MCF 10A (cell line): ENCODE measurements at places on chromosomes 2 and 18.
A peak's percentile ranks its signal among the peaks of the same experiment; 100 is the strongest.

- DNase-seq, result no peak
These were observed 34.8 kb upstream of the SPAG16 start for GRCh38 chr2:213249502-213249901.

DNA sequence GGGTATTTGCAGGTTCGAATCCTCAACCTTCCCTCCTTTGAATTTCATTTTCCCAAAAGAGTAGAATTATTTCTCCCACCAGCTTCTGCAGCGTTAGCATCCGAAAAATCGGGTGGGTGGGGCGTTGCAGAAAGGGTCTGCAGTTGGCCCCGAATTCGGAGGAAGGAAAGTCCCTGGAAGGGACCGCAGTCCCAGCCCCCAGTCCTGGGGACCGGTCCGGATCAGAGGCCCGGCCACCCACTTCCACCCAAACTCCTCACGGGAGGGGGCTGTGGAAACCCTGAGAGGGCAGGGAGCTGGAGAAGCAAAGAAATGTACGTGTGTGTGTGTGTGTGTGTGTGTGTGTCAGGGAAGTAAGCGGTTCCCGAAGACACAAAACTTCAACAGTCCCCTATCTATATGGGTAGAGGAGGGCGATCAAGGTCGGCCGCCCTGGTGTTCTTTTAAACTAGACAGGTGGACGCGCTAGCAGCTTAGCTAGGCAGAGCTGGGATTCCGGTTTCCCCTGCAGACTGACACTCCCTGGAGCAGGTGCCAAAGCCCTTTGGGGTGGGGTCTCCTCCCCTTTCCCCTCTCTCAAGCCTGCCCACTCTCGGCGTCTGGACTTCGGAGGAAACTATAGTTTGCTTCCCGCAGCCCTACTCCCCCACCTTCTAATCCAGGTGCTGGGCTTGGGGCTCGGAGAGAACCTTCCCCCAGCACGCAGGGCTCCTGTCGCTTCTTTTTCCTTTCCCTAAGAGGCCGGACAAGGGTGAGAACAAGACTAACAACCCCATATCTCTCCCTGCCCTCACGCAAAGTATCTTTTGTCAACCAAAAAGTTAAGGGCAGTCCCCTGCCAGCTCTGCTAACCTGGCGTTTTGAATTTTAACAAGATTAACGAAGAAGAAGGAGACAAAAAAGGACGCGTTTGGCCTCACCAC, 4.8 kb upstream of the ONECUT2 start:
- DNase-seq, result no peak

DNA sequence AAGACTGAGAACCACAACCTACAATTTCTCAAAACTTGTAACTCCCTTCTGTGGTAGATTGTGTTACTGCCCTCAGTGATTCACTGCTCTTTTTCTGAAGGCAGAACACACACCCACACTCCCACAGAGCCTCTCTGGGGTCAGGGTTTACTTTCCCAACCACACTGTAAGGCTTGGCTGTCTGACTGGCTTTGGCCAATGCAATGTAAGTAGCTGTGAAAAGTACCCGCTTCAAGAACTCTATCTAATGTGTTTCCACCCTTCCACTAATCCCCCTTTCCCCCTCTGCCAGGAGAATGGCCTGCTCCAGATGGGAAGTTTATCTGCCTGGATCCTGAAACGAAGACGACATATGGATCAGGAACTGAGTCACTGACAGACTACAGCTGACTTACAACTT, 222.7 kb downstream of the CDH2 start:
- DNase-seq, result peak; percentile 3

GRCh38 chr2:137676346-137676745, 287.9 kb upstream of the HNMT start:
- no peak for DNase-seq

DNA sequence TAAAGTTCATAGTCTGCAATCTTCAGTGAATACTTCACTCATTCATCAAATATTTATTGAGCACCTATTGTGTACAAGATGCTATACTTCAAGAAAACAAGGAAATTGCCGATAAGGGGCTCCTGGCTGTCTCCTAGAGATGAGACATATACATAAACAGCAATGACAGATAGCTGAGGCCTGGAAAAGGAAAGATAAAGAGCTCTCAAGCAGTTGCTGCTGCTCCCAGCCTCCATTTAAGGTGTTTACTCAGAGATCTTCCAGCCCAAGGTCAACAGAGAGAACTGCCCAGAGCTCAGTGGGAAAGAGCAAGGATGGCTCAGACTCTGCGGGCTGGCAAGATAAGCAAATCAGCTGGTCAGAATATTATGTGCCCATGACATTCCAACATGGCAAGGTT, 3.3 kb upstream of the SLC14A2 start:
- no peak for DNase-seq

GRCh38 chr18:35345460-35345921, 1.3 kb upstream of the ZNF24 start:
- DNase-seq, result no peak

- DNase-seq, result no peak
These were observed 412.3 kb upstream of the ETAA1 start for GRCh38 chr2:66984864-66985263.

GRCh38 chr2:37105150-37105549, 20.8 kb downstream of the GPATCH11 start:
- DNase-seq, result no peak

DNA sequence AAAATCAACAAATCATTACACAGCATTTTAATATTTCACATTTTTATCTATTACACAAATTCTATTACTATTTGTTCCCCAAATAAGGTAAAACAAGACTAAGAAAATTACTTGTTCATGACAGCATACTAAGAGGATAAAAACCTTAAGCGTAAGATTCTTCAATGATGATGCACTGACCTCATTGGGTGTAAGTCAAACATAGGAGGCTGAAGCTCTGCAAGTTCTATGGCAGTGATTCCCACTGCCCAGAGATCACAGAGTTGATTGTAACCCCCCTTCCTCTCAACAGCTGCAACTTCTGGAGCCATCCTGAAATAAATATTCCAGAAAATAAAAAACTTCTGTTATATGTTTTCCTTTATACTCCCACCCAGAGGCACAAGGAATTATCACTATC, 82.2 kb upstream of the CDKL4 start:
- no peak for DNase-seq

DNA sequence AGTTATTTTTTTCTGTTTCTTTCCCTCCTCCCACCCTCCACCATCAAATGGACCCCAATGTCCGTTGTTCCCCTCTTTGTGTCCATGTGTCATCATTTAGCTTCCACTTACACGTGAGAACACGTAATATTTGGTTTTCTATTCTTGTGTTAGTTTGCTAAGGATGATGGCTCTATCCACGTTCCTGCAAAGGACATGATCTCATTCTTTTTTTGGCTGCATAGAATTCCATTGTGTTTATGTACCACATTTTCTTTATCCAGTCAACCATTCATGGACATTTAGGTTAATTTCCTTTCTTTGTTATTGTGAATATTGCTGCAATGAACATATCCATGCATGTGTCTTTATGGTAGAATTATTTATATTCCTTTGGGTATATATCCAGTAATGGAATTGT, 91.3 kb upstream of the TNP1 start:
- DNase-seq, result no peak

DNA sequence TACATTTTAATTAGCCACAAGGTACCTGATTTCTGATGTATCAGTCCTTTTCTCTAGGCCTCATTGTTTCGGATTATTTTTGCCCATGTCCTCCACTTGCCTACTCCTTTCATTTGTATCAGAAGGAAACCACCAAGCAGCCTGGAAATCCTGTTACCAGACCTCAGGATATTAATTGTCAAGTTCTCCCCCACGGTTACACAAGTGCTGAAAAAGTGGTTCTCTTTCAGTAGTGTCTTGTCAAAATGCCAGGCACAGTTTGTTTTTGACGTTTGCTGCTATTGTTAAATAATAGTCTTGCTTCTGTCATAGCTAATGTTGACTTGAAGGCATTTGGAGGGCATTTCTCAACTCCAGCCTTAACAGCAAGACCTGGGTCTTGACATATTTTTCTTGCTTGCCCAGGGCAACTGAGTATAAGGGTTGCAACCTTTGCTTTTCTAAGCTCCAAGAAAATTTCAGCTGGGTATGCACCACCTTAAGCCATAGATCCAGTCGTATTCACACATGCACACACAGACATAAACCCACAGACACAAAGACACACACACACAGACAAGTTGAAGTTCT, 31.0 kb downstream of the INSIG2 start:
- DNase-seq, result peak; percentile 45

DNA sequence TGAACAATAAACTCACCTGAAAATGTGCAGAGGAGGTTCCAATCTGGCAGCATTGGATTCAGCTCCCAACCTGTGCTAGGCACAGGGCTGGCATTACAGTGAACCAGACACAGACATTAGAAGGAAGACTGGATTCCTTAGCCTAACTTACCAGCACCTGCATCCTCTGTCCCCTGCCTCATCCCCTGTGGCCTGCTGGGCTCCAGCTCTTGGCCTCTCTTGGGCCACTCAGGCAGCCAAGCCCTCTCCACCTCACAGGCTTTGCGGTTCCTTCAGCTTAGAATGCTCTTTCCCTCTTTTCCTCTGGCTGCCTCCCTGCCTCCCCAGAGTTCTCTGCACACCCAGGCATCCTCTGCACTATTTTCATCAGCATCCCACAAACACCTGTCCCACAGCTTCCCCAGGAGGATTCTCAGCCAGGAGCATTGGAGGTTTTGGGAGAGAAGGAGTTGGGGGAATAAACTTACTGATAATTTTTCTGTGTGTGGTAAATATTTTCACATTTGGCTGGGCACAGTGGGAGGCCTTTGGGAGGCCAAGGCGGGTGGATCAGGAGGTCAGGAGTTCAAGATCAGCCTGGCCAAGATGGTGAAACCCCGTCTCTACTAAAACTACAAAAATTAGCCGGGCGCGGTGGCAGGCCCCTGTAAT, 132.0 kb downstream of the INHBB start:
- no peak for DNase-seq

GRCh38 chr2:39664232-39664887, 1.4 kb upstream of the TMEM178A start:
- no peak for DNase-seq

GRCh38 chr2:134952608-134953007, 34.0 kb downstream of the CCNT2 start:
- no peak for DNase-seq

DNA sequence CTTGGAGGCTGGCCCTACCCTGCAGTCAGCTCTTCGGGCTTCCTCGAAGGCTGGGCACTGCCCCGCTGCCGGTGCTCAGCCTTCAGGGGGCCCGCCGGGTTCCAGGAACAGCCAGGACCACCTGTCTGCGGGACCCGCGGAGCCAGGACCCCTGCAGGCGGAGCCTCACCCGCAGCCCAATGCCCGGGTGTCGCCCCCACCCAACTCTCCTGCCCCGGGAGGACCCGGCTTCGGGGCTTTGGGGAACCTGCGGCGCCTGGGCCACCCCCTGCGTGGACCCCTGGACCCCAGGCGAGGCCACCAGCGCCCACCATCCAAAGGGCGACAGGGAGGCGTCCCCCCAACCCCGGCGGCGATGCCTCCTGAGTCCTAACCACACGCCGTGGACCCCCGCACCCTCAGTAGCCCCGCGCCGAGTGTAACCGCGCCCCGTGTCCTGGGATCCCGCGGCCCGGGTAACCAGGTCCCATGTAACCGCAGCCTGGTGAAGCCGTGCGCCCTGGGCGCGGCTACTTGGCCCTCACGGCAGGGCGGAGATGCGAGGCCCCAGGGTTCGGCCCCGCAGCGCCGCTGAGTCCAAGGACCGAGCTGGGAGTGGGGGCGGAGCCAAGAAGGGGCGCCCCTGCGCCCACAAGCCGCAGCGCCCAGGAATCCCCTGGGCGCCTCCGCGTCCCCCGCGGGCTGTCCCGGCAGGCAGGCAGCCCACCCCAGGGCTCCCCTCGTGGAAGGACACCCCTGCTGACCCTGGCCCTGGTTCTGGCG, 11.0 kb upstream of the UBE2F start:
- DNase-seq, result no peak

DNA sequence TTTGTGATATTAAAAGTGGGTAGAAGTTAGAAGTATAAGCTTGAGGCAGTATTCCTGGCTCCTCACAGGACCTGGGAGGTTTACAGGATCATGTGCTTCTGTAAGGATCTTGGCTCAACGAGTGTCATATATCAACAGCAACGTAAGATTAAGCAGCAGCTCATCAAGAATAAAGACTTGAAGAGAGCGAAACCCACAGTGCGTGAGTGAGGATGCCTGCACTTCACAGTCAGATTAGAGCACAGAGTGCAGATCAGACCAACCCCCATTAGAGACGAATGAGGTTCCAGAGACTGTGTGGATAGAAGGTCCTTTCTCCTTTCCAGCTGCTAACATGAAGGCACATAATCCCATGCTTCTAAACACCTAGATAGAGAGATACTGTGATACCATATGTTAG, 1656.7 kb upstream of the NXPH2 start:
- DNase-seq, result no peak

DNA sequence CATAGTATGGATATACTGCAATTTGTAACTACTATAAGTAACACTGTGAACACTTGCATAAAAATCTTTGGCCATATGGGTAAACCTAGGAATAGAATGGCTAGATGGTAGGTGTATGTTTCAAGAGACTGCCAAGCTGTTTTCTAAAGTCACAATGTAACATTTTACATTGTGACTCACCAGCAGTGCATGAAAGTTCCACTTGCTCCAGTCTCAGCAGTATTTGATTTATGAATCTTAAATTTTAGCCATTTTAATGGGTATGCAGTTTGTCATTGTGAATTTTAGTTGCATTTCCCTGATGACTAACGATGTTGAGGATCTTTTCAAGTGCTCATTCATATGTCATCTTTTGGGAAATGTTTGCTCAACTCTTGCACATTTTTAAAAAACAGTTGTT, 86.1 kb downstream of the FARSB start:
- DNase-seq, result no peak

- DNase-seq, result no peak
These were observed 4.3 kb downstream of the GPR17 start for GRCh38 chr2:127650041-127650784.

GRCh38 chr18:79544386-79544963, 135.1 kb upstream of the CTDP1 start:
- no peak for DNase-seq

DNA sequence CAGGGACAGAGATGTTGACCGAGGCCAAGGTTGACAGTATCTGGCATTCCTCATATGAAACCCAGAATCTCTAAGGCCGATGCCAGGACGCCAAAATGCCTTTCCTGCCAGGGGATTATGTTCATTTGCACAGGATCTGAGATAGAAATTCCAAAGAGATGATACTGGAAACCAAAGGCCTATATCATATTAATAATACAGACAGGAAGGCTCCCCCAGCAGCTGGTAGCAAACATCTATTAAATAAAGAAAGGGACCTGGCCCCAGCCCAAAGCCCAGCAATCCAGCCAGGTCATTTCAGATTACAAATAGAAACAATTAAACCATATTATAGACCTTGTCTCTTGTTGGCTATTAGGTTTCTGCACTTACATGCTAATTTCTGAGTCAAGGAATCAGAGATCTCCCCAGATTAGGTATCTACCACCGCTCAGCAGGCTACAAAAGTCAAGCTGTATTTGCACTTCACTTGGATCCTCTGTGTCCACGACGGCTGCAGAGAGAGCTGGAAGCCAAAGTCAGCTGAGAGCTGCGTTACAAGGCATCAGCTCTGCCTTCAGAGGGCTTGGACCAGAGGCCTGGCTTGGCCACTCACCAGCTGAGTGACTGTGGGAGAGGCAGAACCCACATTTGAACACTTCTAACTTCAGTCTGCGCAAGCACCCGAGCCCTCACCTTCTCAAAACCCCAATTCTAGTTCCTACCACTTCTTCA, 269.3 kb upstream of the SIX2 start:
- DNase-seq, result no peak
